ENCODE measurements at places on chromosomes 11 and 22. TPM values are rescaled to one million over a fixed set of nuclear protein-coding genes. Genes with fewer than 3 reads are reported as not detected.

ZNF214 gene
- 5.5 TPM for total RNA-seq

ASPHD2 gene
- 1.8 TPM for total RNA-seq

OR4C6 gene
- total RNA-seq = 0.21 TPM

SPTBN2 gene
- 24.8 TPM for total RNA-seq

GRAMD1B gene
- 14.9 TPM for total RNA-seq

PLAAT5 gene
- not detected for total RNA-seq

Data from H4 (cell line).